SJCRH30 (cell line): ENCODE measurements at places on chromosomes 13 and 19. TPM values are rescaled to one million over a fixed set of nuclear protein-coding genes. Genes with fewer than 3 reads are reported as not detected.

Gene SAFB
- 78.9 and 106 TPM in 2 replicates for total RNA-seq

GRCh38 chr13:50850445-50850844 is 7.0 kb upstream of the DLEU7 start:
- no peaks in the 10 kb centered on the region for H3K27me3 ChIP-seq
- H3K4me1 ChIP-seq, result peaks cover 8% of the 10 kb centered on the region
- H3K4me3 ChIP-seq, result no peak overlapping the region
- no peak for DNase-seq

DNA sequence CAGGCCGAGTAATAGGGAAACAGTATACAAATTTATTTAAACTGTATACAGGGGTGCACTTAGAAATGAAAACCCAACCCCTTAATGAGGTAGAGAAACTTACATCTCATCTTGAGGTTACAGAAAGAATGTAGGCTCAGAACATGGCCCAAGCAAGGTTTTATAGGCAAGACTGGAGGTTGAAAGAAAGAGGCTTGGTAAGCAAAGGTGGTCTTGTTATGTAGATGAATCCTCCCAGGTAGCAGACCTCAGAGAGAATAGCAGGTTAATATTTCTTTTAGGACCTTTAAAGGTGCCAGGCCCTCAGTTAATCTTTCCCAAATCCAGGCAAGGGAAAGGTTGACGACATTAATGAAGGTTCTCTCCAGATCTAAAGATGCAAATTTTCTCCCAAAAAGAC is 1466.8 kb upstream of the PRR20A start:
- no peaks in the 10 kb centered on the region for H3K36me3 ChIP-seq
- H3K4me3 ChIP-seq, result no peak overlapping the region
- DNase-seq, result no peak
- no peak overlapping the region for H3K27ac ChIP-seq
- H3K27me3 ChIP-seq, result no peaks in the 10 kb centered on the region

GRCh38 chr13:89310943-89311672 is 1639.9 kb downstream of the SLITRK5 start:
- H3K4me3 ChIP-seq, result no peak overlapping the region
- H3K27ac ChIP-seq, result peak overlapping the region; percentile 47
- H3K27me3 ChIP-seq, result no peaks in the 10 kb centered on the region
- no peaks in the 10 kb centered on the region for H3K36me3 ChIP-seq
- DNase-seq, result no peak

GRCh38 chr19:8194528-8195267 is 14.5 kb upstream of the CERS4 start:
- H3K27me3 ChIP-seq, result no peaks in the 10 kb centered on the region
- H3K27ac ChIP-seq, result no peak overlapping the region
- no peaks in the 10 kb centered on the region for H3K4me1 ChIP-seq
- no peaks in the 10 kb centered on the region for H3K36me3 ChIP-seq
